ENCODE measurements at places on chromosomes 1 and 21.

GRCh38 chr1:220809704-220810103, 23.0 kb downstream of the MTARC1 start:
- no peak for DNase-seq

DNA sequence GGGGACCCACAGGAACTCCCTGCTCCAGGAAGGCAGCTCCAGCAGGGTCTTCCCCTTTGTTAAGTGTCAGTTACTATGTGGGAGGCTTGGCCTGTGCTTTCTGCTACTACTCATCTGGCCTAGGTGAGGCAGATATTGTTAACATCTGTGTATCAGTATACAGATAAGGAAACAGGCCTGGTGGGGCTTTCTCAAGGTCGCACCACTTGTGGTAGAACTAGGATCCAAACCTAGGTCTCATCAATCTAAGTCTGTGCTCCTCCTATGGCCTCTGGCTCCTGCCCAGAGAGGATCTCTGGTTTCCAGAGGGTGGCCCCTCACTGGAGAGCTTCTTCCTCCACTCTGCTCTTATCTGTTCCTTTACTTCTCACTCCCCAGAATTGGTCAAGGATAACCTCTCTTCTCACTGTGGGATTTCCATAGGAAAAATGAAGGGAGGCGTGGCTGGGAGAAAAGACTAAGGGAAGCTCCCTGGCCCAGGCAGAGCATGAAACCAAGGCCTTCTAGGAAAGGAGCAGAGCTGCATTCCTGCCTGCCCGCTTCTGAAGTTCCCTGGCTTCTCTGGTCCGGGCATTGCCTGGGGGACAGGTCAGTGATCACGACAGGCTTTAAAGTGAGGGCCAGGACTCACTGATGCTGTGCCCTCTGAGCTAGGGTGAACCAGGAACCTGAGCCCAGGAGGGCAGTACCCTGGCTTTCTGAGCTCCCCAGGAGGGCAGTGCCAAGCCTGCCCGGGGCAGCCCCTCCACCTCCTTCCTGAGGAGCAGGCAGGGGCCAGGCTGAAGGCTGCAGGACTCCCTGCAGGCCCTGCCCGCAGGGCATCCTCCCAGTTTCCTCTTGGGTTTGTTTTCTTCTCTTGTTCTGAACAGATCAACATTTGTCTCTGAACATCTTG, 5.8 kb downstream of the KCNC4 start:
- DNase-seq: no peak

DNA sequence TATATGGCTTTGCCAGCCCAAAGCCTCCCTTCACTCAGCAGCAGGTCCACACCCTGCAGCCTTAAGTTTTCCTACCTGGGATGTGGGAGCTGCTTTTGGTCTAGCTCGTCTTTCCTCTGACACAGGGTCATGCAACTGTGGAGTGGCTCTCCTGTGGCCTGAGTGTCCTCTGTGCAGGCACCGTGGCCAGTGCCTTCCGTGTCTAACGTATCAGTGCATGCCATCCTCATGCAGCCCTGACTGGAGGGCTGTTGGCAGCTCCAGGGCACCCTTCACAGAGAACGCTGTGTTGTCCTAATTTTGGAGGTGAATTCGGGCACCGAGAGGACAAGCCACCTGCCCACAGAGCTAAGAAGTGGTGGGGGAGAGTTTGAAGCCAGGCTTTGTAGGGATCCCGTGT, 25.7 kb upstream of the C1orf174 start:
- DNase-seq: no peak

DNA sequence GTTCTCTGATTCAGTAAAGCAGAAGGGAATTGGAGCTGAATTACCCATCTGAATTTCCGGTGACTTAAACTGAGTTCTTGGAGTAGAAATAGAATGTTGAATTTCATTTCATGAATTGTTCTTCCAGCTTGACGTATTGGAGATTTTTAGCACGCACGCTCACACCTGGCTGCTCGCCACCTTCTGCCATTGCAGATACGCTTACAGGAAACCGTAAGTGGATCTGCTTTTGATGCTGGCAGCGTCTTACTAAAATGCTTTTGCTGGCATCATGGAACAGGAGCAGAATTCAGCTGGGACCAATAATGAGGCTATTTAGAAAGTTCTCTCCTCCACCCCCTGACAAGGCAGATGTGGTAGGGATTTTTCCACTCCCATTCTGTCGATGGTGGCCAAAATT, 17.7 kb upstream of the ELAVL4 start:
- DNase-seq: no peak

- no peak for DNase-seq
Measured at GRCh38 chr1:29117381-29117780, 6.3 kb downstream of the TMEM200B start.

GRCh38 chr1:34987018-34987417, 1.9 kb upstream of the TMEM35B start:
- DNase-seq: no peak

DNA sequence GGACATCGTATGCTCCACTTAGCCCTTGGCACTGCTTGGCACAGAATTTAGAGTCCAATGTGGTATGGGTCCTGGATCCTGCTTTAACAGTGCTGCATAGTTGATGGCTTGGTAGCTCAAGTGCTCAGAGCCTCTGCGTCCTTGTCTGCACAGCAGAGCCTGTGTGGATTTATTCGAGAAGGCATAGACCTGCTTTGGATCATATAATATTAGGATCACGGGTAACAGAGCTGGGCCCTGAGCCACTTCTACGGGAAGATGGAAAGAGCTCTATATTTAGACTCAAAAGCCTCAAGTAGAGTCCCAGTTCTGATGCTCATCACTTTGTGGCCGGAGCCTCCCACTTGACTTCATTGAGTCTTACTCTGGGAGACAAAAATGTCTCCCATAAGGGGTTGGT, 164.4 kb upstream of the EDN2 start:
- DNase-seq: no peak

- no peak for DNase-seq
Measured at GRCh38 chr1:36869054-36869453, 165.3 kb downstream of the GRIK3 start.

- DNase-seq: no peak
Measured at GRCh38 chr1:8989821-8990220, 36.4 kb downstream of the SLC2A7 start.

- no peak for DNase-seq
Measured at GRCh38 chr1:16340673-16341072, 11.6 kb downstream of the FBXO42 start.

DNA sequence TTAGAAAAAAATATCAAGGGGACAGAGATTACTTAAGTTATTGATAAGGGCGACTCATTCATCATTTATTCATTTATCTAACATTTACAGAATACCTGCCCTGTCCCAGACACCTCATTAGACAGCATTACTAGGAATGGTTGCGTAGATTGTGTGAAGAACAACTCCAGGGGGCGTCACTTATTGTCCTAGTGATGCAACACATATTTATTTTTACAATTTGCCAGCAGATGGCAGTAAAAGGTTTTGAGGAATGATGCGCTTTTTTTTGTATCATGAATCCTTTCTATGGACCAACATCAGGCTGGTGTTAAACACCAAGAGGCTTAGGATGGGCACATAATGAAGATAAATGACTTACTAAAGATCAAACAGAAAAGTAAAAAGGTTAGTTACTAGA, 5.5 kb downstream of the NCAM2 start:
- DNase-seq: no peak

GRCh38 chr21:46655230-46655629, 19.8 kb downstream of the PRMT2 start:
- no peak for DNase-seq

DNA sequence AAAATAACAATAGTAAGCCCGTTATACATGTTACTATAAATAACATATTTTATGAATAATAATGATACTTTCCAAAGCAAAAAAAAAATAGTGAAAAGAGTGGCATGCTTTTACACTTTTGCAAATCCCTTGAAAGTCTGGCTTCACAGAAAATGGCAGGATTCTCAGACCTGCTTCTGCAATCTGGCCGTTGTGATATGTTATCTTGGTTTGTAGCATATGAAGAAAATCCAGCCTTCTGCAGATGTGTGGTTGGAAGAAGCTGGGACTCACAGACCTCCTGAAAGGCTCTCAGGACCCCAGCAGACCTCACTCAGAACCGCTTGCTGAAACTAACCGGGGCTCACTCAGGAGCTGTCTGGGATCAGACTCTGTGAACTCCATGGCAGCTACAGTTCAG, 256.0 kb upstream of the TMEM51 start:
- no peak for DNase-seq

DNA sequence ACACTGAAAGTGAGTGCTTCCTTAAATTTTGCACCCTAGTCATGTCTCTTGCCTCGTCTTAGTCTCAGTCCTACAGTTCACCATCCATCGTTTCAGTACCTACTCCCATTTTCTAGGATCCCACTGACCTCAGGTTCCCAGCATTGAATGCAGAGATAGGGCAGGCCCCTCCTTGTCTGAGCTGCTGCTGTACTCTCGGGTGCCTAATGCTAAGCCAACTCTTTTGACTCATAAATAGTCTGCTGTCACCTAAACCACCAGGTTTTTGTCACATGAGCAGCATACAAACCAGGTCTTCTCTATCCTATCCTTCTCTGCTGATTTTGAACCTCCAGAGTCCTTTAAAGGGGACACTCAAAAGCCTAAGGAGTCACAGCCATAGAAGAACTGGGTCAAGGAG, 3.0 kb downstream of the ARHGAP30 start:
- DNase-seq: no peak

DNA sequence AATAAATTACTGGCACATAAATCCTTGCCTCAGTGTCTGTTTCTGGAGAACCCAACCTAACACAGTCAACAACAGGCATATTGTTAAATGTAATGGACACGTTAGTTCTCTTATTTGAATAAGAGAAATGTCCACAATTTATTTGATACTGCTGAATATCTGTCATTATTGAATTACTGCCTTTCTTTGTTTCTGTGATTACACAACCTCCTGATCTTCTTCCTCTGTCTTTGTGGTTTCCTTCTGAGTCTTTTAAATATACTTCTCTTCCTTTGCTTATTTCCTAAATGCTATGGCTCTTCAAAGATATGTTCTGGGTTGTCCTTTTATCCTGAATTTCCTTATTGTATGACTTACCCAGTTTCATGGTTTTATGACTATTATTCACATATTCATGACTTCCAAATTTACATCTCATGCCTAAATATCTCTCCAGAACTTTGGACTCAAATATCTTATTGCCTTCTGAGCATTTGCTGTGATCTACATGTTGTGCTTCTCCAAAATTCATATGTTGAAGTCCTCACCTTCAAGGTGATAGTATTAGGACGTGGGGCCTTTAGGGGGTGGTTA, 39.9 kb downstream of the MSH4 start:
- no peak for DNase-seq

DNA sequence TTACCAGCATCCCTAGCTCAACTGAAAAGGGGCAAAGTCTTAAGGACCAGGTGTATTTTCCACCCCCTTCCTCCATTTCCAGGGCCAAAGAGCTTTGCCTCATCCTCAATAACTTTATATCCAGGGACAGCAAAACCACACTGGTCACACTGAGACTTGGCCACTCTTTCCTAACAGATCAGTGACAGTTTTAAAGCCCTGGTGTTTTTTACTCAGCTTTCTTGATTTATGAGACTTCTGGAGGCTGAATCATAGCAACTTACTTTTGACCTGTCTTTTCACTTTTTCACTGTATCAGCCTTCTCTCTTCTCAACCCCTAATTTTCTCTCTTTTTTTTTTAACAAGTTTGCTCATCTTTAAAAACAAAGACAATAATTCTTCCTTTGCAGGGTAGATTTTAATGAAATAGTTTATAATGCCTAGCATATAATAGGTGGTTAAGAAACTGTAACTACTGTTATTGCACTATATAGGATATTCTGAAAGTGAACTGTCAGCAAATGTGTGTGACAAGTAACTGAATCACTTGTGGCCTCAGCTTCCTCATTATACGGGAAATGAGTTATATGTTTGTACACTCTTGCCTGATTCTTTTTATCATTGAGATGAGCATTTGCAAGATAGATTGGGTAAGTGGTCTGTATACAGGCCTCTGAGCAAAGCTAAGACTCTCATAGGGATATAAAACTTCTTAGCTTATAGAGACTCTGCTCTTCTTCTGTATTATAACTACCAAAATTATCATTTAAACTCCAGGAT, 19.7 kb upstream of the DYNLT5 start:
- DNase-seq: no peak

DNA sequence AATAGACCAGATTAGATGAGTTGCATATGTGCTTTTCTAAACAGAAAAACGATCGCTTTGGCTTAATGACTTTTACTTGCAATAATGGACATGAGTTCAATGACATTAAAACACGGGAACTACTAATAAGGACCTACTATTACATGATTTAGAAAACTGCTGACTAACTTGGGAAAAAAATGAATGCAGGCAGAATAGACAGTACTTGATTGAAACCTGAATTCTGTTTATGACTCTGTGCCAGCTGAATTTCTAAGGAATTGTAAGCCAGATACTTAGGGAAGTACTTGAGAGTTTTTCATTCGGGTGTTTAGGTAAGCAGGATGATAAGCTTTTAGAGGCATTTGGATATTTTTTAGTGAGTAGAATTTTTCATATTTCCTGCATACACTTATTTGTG, 12.0 kb downstream of the ADGRL2 start:
- DNase-seq: no peak

DNA sequence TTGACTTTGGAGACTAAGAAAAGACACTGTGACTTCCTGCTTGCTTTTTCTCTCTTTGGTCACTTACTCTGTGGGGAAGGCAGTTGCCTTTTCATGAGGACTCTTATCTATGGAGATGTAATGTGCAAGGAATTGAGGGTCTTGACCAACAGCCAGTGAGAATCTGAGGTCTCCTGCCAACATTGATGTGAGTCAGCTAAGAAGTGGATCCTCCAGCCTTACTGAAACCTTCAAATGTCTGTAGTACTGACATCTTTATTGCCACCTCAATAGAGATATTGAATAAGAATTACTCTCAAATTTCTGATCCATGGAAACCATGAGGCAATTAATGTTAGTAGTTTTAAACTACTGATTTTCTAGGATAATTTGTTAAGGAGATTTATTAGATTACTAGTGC, 598.4 kb downstream of the ADGRL2 start:
- DNase-seq: no peak

DNA sequence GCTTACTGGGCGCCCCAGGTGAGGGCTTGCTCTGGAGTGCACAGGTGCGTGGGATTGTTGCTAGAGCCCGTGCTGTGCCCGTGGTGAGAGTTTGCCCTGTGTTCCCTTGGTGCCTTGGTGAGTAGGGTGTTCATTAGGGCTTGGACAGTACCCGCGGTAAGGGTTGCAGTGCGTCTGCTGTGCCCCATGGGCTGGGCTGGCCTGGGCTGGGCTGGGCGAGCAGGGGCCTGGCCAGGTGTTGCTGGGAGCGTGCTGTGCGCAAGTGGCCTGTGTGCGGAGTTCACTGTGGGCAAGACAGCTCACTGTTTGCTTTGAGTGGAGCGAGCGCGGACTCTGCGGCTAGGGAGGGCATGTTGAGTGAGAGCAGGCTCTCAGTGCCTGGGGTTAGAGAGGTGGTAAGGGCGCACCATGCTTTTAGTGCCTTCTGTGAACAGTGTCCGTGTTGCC, 725 bp downstream of the CR1L start:
- no peak for DNase-seq
